Esophagus mucosa (tissue), 1 donor: ENCODE measurements at places on chromosomes 2 and 18.

GRCh38 chr2:1974397-1974796 lies 230.1 kb upstream of the PXDN start:
- no peak for ATAC-seq

- ATAC-seq = no peak
Measured at GRCh38 chr2:144509001-144509878, 10.7 kb downstream of the ZEB2 start.

DNA sequence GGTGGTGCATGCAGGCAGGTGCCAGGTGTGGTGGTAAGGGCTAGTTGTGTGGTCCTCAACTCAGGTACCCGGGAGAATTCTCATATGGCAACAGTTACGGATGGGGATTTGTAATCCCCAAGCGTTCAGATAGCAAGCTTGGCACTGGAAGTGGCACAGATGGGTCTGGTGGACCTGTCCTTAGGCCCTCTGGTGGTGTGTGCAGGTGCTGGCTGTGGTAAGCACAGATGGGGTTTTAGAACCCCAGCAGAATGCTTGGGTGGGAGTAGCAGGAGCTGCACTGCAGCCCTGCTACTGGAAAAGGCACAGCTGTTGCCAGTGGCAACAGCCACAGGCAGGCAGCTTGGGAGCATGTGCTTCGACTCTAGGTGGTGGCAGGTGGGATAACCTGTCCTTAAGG lies 948.2 kb upstream of the FAM98A start:
- ATAC-seq = no peak

DNA sequence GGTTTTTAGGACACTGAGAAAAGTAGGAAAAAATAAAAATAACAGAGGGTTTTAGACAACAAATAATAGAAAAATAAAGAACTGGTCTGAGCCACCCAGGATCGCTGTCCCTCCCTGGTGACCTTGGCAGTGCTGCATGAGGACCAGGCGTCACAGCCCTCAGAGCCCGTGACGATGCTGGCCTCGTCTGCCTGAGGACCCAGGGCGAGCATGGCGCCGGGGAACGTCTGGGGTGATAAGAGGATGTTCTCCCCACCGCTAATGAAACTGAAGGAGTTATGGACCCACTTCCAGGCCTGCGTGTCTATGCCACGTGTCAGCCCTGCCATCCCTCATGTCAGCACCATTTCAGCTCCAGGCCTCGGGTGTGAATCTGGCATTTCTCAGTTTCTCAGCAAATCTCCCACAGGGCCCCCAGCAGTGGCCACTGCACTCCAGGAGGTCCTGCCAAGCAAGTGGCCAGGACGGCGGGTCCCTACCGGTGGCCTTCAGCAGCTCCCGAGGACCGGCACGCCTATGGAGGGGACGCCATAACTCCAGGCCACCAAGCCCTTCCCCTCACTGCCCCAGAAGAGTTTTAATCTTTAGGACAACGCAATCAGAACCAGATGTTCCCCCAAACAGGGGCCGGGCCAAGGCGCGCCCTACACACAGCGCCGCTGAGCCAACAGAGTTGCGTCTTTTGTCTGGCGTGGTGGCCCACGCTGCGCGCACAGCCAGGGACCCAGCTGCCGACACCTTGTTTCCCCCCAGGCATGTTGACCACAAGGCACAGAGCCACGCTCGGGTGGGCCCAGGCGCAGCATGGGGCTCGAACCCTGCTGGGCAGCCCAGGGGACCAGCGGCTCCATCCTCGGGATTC lies 179.7 kb downstream of the TWIST2 start:
- ATAC-seq = no peak

- no peak for ATAC-seq
Measured at GRCh38 chr2:22420076-22420475, 964.9 kb upstream of the KLHL29 start.

DNA sequence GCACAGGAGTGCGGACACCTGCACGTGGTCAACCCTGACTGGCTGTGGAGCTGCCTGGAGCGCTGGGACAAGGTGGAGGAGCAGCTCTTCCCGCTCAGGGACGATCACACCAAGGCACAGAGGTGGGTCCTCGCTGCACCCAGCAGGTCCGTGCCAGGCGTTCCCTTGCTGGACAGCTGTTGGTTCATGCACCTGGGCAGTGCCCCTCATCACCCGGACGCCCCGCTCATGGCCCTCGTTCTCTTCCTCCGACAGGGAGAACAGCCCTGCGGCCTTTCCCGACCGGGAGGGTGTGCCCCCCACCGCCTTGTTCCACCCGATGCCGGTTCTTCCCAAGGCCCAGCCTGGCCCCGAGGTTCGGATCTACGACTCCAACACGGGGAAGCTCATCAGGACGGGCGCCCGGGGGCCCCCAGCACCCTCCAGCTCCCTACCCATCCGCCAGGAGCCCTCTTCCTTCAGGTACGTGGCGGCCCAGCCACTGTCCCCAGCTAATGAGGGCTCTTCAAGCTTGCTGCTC lies 38.0 kb downstream of the CTDP1 start:
- ATAC-seq = no peak

- no peak for ATAC-seq
Measured at GRCh38 chr2:99200076-99200800, 19.3 kb downstream of the MRPL30 start.

GRCh38 chr2:233199870-233200269 lies 51.6 kb upstream of the ATG16L1 start:
- no peak for ATAC-seq

DNA sequence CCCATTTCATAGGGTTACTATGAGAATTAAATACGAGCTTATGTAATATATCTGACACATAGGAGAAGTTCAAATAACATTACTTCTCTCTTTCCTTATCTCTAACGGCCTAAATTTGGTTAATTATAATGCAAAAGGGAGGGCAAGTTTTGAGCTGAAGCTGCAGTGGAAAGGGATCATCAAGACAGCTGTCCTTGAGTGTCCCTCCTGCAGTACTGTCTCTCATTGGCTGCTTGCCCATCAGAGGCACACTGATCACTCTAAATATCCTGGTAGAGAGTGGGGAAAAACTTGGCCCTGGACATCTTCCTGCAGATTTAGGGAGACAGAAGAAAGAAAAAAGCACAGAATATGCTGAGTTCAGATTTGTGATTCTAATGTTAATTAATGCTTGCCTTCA lies 186.0 kb downstream of the CAMKMT start:
- ATAC-seq = no peak

DNA sequence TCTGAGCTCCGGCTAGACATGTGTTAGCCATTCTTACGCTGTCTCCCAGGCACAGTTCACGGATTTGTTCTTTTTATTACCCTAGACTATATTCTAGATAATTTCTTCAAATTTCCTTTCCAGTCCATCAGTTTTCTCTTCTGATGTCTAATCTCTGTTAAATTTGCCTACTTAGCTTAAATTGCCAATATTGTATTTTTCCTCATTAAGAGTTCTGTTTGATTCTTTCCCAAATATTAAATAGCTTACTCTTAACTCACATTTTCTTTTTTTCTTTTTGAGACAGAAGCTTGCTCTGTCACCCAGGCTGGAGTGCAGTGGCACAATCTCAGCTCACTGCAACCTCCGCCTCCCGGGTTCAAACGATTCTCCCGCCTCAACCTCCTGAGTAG lies 21.2 kb downstream of the CROCC2 start:
- ATAC-seq = no peak

- peak; percentile 16 for ATAC-seq
Measured at GRCh38 chr2:191048073-191048472, 34.1 kb upstream of the STAT1 start.

- ATAC-seq = no peak
Measured at GRCh38 chr2:171297956-171298355, 135.8 kb downstream of the METTL8 start.

GRCh38 chr2:219245899-219246230 lies 586 bp downstream of the STK16 start:
- ATAC-seq = no peak

DNA sequence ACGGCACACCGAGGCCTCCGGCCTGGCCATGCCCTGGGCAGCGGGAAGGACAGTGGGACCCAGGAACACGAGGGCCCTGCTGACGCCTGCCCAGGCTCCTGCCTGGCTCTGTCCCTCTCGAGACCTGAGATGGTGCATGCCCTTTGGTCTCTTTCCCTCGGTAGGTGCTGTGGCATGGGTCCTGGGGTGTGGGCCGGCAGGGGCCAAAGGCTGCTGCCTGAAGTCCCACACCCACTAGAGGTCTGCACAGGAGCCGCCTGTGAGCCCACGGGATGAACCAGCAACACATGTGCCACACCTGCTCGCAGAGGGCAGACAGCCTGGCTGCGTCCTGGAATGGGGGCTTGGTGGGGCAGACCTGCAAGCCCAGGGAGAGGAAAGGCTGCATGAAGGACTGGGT lies 73.3 kb downstream of the NDUFA10 start:
- ATAC-seq = no peak

GRCh38 chr2:182167882-182168281 lies 182.2 kb downstream of the PPP1R1C start:
- ATAC-seq = no peak

DNA sequence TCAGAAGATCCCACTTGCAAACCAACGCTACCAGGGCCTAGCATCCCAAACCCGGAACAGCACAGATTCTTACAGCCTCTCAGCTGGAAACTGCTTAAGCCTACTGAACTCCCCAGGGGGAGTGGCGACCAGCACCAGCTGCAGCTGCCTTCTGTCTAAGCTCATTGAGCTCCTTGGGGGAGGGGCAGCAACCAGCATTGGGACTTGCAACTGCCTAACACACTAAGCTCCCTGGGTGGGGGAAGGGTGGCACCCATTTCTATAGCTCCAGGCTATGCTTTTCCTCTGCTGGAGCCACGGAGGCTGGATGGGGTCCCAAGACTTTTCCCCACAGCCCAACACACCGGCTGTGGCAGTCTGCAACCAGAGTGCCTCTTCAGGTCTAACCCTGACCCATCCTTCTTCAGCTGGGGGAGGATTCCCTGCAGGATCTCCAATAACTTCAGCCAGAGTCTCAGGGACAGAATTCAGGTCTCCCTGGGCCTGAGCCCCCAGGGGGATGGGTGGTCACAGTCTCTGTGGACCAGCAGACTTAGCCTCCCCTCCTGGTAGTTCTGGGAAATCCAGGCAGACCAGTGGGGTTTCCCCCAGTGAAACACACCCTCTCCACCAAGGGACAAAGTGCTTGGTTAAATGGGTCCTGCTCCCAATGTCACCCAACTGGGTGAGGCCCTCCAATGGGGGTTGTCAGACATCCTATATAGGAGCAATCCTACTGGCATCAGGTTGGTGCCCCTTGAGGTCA lies 45.9 kb upstream of the ITGA4 start:
- ATAC-seq = peak; percentile 25

DNA sequence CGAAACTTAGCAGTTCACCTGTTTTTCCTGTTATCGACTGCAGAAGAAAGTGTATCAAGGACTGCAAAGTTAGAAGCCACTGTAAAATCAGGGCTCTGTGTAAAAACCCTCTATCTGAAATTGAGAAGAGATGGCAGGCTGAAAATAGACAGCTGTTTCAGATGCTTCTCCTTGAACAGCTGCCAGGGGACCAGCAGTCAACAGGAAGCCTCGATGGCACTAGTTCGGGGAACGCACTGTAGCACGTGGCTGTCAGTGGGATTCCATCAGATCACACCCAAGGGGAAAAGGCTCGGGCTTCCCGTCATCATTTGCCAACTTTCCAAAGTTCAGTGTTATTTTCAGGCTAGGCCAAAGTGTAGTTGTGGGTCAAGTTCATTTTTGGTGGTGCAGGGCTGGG lies 316.9 kb downstream of the TXNL1 start:
- ATAC-seq = no peak

DNA sequence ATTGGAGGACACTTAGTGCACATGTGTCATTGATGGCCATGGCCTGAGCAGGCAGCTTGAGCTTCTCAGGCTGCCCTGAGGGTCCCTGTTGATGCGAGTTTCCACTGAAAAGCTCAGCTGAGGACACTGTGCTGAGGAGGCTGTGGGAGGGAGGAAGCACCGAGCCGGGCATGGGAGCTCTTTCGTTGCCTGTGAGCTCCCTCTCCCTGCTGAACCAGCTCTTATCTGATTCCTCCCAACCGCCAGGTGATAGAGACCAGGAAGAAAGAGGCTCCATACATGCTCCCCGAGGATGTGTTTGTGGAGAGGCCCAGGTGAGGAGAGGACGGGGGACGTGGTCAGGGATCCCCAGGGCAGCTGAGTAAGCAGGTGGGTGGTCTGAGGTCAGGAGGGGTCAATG lies 27.3 kb downstream of the POMC start:
- no peak for ATAC-seq

- ATAC-seq = no peak
Measured at GRCh38 chr2:27082773-27083409, 3.7 kb upstream of the KHK start.

DNA sequence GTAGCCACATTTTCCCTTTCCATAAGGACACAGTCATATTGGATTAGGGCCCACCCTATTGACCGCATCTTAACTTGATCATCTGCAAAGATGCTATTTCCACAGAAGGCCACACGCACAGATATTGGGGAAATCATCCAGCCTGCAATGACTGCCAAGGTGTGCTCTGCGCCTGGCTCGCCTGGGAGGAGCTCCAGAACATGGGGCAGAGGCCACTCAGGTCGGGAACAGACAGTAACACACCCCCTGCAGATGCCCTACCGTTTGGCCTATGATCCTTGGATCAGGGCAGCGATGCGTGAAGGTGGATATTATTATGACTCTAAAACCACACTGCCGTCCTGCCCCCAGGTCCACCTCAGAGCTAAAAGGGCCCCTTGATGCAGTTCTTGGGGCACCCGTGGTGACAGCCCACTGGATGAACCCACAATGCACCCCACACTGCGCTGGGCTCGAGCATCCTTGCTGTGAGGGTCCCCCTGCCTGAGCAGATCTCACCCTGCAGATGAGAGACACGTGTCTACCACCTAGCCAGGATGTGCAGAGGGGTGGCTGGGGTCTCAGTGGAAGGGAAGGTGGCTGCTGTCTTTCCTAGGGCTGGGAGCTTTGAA lies 72.9 kb upstream of the ZNF516 start:
- ATAC-seq = no peak

DNA sequence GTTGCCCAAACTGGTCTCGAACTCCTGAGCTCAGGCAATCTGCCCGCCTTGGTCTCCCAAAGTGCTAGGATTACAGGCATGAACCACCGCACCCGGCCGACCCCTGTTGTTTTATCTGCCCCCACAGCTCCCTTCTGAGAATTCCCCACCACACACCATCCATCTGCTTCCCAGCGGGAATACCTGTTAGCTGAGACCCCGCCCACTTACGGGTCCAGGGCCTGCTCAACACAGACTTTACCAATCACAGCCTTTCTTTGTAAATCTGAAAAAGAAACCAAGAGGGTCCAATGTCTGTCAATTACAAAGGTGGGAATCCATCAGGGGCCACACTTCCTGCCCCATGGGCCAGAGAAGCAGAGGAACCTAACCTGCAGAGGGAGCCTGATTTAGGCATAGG lies 14.2 kb upstream of the CABLES1 start:
- no peak for ATAC-seq

- ATAC-seq = no peak
Measured at GRCh38 chr2:41784496-41784895, 263.3 kb upstream of the PKDCC start.

DNA sequence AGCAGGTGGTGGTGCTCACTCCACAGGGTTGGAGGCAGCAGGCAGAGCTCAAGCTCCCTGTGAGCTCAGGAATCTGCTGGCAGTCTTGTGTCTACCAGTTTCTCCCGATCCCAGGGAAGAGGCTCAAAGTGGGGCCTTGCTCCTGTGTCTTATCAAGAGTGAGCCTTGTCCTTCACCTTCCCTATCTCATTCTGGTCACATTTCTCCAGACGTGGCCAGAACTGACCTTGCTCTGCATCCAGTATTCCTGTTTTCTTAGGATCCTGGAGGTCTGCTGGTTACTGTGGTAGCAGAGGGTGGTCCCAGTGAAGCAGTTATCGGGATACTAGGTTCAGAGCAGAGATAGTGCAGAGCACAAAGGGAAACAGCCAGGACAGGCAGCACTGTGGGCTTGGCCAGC lies 47.1 kb upstream of the ASB18 start:
- no peak for ATAC-seq

- no peak for ATAC-seq
Measured at GRCh38 chr18:32175265-32175664, 14.6 kb upstream of the MEP1B start.

GRCh38 chr2:209876211-209876610 lies 104.6 kb downstream of the UNC80 start:
- no peak for ATAC-seq
